ENCODE measurements at places on chromosomes 3 and 15.

DNA sequence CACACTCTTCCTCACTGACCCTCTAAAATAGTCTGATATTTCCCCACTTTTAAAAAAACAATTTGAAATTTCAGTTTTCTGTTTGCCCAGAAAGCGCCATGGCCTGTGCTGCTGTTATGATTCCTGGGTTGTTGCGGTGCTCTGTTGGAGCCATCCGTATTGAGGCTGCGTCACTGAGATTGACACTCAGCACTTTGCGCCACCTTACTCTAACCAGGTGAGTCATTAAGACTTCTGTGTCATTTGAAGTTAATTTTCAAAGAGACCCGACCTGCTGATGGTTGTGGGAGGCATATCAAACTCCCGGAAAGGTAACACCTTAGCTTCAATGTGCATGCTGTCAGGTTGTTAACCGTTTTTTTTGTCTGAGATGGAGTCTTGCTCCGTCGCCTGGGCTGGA lies 5.8 kb downstream of the OXNAD1 start:
- no peak for DNase-seq

DNA sequence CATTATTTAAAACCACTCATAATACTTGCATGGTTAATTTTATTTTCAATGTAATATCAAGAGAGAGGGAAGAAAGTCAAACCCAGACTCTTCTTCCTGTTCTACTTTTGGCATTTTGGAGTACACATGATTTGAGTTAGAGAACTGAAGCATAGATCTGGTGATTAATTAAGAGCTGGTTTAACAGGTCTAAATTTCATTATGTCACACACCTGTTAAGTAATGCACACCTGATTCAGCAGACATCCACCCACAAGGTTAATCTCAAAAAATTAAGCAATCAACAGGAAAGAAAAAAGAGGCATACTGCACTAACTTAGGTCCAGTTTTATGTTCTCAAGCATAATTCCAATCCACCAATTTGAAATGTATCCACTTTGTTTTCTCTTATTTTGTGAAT lies 101.1 kb upstream of the ICE2 start:
- DNase-seq = no peak

- no peak for DNase-seq
Measured at GRCh38 chr3:25587526-25587925, 77.2 kb downstream of the TOP2B start.

- no peak for DNase-seq
Measured at GRCh38 chr3:123155471-123156011, 46.2 kb upstream of the SEC22A start.

DNA sequence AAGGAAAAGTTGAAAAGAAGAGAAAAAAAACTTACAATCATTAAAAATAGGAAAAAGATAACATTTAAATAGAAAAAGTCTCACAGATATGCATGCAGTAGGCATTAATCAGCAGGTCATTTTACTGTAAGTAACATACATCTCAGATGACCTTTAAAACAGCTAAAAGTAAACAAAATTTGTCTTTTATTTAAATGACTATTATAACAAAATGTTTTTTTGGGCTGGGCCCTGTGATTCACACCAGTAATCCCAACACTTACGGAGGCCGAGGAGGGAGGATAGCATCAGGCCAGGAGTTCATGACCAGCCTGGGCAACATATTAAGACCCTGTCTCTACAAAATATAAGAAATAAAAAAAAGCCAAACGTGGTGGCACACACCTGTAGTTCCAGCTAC lies 14.7 kb downstream of the IQGAP1 start:
- no peak for DNase-seq

DNA sequence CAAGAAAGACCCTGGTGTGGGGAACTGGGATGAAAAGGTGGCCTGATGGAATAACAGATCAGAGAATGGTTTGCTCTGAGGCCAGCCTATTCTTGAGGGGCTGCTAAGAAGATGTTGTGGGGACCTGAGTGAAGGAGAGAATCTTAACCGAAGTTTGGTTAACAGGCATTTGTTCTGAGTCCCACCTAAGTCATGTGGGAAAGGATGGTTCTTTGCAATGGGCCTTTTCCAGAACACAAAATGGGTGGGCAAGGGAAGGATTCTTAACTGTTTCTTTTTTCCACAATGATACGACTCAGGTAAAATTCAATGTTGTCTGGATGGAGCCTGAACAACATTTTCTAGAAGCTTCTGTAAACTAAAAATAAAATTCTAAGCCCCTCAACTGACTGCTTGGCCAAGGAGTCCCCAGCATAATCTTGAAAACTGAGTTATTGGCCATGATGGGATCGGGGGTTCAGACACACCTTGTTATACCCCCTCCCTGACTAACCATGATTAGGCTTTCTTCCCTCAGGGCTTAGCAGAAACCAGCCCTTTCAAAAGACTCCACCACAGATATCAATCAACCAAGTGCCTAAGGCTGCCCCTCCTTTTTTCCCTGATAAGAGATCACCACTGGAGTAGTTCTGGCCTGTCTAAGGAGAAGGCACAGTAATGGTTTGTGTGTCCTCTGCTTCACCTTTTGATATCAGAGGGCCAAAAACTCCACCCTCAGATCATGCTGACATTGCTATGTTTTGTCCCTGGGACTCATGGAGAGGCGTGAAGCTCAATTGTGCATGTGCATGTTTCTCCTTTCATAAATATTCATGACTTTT lies 30.1 kb downstream of the SCN11A start:
- no peak for DNase-seq

Data from suppressor macrophage treated with lipopolysaccharide for 4 hours (primary cell).